Stimulated activated CD4-positive, alpha-beta T cell treated with anti-CD3 and anti-CD28 coated beads, Interleukin-2, amount 100 ng/mL, for 24 hours (primary cell): ENCODE measurements at places on chromosomes 1 and 21.

GRCh38 chr1:245475126-245475525 lies 320.3 kb downstream of the KIF26B start:
- no peak for DNase-seq

DNA sequence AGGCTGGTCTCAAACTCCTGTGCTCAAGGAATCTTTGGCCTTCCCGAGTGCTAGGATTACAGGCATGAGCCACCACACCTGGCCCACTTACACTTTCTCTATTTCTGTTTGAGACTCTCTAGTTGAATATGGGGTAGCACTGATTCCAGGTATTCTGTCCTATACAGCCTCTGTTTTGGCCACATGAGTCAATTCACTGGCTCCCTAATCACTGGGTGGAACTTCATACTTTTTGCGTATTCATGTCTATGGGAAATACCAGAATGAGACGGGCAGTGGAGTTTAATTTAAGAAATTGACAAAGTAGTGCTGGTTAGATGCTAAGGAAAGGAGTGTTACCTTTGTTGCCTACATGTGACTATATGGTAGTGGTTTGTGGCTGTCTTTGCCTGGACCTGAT lies 35.5 kb downstream of the MACF1 start:
- no peak for DNase-seq

GRCh38 chr1:93774707-93775106 lies 93.1 kb upstream of the BCAR3 start:
- no peak for DNase-seq

DNA sequence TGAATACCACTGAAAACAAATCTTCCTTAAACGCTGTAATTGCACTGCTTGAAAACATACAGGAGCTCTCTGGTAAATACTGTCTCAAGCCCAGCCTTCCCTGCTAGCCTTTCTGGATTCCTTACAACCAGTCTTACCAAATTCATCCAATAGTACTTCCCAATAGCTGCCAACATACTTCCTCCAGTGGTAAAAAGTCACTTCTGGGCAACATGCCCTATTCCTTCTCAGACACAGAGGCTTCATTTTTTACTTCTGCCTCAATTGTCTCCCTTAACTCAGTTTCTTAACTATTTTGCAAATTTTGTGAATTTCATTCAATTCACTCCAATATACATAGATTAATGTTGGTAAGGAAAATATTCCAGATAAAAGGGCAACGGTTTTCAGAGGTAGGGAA lies 166.3 kb downstream of the TBX15 start:
- DNase-seq: no peak

- no peak for DNase-seq
Measured at GRCh38 chr1:16396591-16396990, 29.5 kb downstream of the SZRD1 start.

GRCh38 chr1:17837233-17838030 lies 82.3 kb downstream of the ACTL8 start:
- DNase-seq: no peak

DNA sequence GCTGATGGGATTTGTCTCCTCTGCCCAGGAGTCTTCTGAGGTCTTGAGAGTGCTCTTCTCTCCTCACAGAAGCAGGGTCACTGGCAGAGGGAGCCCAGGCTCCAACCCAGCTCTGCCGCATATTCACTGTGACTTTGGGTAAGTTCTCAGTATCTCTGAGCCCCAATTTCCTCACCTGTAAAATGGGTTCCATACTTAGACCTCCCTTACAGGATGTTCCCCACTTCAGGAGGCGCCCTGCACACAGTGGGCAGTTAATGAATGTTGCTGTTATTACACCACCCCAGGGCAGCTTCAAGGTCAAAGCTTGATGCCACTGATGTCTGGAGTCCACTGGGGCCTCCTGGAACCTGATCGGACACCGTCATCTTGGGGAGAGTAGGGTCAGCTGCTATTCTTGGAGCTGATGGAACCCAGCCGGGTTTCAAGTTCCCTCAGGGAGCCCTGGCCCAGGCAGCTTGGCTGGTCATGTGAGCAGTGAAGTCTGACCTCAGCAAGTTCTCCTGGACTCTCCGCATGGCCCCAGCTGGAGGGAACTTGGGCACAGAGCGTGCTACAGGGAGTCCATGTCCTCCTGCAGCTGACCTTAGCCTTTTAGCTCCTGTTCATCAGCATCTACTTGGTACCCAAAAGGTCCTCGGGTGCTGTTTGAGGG lies 21.8 kb downstream of the COA7 start:
- no peak for DNase-seq

DNA sequence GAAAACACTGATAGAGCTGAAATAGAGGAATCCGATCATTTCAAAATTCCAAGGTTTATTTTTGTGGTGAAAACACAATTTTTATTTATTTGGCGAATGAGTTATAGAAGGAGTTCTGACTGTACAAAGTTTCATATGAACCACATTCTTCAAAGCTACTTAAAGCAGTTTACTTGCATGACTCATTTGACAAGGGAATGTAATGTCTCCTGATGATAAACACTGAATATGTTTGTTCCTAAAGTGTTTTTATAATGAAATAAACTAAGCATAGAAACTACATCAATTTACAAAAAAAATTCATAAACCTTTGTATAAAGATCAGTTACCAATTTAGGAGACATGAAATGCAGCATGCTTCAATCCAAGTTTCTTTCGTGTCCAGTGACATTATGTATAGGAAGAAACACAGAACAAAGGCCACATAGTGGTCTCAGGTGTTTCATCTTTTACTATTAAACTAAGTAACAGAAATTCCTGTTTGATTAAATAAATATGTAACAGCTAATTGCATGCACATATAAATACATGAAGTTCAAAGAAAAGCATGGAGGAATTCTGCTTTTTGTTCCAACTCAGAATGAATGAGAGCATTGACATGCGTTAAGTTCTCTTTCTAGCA lies 2.5 kb downstream of the PRKACB start:
- DNase-seq: no peak
